Jurkat, Clone E6-1 (cell line): ENCODE measurements at places on chromosomes 6 and 20.

GRCh38 chr20:40268321-40269075 lies 420.5 kb downstream of the MAFB start:
- no peak for DNase-seq

- no peak for DNase-seq
These were observed 9.3 kb upstream of the TXNDC5 start for GRCh38 chr6:7919871-7920270.

DNA sequence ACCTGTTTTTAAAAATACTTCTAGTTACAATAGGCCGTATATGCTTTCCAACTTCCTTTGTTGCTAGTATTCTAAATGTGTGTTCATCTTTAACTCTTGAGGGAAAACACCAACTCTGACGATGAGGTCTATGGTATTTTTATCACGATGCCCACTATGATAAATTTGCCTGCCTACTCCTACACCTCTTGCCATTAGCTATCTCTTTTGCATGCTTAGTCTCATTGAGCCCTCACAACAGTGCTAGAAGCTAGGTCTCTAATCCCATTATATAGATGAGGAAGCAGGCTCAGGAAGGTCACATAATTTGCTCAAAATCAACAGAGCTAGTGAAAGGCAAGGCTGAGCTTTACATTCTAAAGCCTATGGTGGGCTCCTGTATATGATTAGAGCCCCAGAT lies 13.2 kb downstream of the AAR2 start:
- no peak for DNase-seq

- DNase-seq: no peak
These were observed 4.6 kb downstream of the FOXQ1 start for GRCh38 chr6:1316489-1316971.

DNA sequence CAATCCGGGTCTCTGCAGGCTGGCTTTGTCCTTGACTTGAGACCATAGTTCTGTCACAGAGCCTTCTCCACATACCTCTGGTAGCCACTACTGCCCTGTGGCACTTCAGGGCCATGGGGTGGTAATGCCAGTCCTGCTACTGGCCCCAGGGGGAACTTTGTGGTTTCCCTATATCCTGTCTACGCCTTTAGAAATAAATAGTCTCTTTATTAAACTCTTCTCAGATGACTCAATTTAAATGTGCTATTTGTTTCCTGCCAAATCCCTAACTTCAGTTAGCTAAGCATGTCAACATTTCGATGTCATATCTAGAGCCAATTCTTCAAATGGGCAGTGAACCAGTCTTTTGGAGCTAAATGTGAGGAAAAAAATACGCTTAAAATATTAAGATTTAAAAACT lies 60.1 kb downstream of the SEL1L2 start:
- DNase-seq: no peak

GRCh38 chr20:13259921-13260320 lies 38.8 kb downstream of the ISM1 start:
- no peak for DNase-seq

DNA sequence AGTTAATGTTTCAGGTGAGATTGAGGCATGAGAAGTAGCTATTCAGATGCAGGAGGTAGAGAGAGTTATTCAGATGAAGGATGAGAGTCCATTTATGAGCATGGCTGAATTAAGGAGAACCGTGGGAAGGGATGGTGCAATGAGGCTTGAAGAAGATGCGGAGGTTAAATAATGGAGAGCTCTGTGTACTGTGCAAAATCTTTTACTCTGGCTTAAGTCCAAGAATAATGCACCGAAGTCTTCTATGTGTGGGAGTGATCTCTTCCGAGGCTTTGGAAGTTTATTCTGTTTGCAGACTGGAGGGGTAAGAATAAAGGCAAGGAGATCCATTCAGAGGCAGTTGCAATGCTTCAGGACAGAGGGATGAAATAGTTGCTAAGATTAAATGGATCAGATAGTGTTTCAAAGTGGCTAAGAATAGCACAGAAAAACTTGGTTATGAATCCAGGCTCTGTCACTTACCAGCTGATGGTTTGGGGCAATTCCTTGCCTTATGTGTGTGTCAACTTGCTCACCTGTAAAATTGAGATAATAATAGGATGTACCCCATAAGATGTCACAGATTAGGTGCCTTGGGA lies 467.1 kb downstream of the HDGFL1 start:
- no peak for DNase-seq
